Tongue (tissue), 3 donors: ENCODE measurements at places on chromosomes 4 and X.

- no peak for DNase-seq
Measured at GRCh38 chr4:166846939-166847338, 387.4 kb downstream of the SPOCK3 start.

DNA sequence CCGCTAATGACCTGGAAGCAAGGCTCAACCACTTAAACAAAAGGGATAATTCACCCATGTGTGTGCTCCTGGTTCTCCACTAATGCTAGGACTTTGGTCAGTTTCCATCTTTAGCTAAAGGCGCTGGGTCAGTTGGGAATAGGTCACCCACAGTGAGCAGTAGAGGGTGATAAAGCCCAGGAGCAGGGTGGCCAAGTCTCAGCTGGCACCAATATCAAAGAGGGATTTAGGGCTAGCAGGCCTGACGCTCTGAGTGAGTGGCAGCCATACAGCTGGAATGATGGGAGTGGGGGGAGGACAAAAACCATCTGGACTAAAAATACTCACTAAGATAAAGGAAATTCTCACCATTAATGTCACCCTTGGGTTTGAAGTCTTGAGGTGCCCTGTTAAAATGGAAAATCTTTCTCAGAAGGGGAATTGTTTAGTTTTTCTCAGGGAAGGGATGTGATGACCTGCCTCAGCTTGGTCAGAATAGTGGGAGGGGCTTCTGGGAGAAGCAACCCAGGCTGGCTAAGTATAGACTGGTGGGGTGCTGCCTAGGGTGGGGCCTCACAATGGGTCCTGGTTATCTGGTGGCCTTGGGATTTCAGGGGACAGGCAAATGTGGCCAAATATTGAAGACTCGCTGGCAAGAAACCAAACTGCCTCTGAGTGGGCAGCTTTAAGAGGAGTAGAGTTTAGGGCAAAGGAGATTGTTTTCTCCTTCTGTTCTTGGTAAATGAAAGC lies 47.1 kb downstream of the TSC22D3 start:
- no peak for DNase-seq

DNA sequence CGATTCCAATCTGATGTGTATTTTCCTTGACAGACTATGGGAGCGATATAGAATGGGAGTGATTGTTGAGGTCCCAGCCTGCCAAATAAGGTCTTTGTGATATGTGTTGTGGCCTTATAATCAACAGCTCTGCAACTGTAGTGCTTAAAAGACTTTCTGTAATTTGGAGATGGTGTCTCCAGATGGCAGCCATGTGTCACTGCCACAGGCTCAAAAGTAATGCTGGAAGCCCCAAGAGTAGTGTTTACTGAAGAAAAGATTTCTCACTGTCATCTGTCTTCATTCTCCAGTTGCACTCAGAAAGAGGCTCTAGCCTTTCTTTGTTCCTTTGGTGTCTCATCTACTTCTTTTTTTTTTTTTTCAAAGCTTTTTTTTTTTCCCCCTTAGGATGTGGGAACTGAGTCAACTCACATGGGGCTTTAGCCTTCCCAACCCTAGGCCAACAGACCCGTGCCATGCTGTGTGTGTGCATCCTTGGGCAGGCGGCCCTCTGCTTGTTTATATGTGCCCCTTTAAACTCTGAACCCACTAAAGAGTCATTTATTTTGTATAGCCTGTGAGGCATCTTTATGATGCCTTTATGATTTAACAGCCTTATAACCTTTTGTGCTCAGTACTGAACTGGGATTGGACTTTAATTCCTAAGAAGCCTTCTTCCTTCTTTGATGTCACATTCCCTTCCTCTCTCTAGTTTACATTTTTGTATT lies 15.6 kb downstream of the SRPX2 start:
- DNase-seq, result no peak

- DNase-seq, result peak; percentile 86
Measured at GRCh38 chrX:920234-920799, 289.7 kb downstream of the SHOX start.

DNA sequence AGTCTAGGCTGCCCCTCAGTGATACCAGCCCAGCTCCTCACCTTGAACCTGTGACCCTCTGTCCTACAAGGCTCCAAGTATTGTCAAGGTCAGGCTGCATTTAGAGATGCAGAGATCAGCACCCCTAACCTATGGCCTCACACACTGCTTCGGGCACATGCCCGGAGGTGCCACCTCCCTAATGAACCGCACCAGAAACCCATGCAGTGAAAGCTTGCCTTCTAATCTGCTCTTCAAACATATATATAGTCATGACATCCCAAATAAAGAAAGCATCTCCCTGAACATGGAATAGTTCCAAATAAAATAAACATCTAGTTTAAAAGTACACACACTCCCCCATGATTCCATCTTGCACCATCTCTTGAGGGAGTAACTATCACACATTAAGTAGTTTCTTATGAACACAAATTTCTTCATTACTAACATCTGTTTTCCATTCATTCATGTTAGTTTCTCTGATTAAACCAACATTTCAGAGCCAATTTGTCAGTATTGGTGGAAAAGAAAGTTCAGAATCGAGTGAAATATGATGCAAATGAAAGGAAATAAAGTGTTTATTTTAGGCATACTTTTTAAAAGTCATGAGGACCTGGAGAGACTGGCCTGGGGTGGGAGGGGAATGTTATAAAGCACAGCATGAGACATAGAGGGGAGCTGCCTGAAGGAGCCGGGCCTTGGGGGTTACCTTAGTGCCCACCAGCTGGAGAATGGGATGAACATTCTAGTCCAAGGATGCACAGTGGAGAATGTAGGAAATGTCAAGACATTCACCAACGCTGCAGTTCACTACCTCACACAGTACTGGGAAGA lies 19.2 kb downstream of the CC2D2A start:
- DNase-seq, result peak; percentile 69

- DNase-seq, result no peak
Measured at GRCh38 chr4:128735714-128736113, 73.8 kb upstream of the JADE1 start.

DNA sequence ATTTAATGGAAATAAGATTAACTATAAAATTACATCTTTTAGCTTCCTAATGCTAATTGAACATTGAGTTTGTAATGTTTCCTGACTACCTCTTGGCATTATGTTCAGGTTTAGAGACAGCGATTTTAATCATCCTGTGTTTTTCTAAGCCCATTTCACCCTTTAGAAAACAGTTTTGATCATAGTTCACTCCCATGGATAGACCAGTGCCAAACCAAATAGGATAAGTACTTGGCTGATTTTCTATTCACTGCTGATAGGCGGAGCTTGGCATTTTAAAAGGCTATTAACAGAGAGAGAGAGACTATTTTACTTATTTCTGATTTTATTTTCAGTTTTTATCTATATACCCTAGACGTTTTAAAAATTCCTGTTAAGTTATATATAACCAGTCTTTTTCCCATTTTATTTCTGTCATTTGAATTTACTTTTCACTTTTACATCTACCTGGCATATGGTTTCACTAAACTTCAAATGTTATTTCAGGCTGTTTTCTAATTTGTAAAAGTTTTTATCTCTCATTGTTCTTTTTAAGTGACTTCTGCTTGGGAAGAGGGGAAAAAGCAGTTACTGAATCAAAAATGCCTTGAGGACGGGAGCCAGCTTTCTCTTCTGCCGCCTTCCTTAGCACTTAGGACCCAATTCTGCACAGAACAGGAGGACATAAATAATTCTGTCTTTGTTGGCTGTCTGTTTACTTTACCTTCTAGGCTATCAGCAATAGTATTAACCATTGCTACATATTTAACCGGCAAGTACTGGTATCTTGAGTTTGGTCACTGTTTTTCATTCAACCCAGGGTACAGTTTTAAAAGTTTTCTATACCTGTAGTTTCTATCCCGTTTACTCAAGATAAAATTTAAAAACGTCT lies 46.4 kb downstream of the SGMS2 start:
- no peak for DNase-seq
